ENCODE measurements at places on chromosomes 1 and 21. TPM values are rescaled to one million over a fixed set of nuclear protein-coding genes. Genes with fewer than 3 reads are reported as not detected.

GRCh38 chr1:48035371-48036141 lies 38.4 kb upstream of the TRABD2B start:
- DNase-seq = no peak

DNA sequence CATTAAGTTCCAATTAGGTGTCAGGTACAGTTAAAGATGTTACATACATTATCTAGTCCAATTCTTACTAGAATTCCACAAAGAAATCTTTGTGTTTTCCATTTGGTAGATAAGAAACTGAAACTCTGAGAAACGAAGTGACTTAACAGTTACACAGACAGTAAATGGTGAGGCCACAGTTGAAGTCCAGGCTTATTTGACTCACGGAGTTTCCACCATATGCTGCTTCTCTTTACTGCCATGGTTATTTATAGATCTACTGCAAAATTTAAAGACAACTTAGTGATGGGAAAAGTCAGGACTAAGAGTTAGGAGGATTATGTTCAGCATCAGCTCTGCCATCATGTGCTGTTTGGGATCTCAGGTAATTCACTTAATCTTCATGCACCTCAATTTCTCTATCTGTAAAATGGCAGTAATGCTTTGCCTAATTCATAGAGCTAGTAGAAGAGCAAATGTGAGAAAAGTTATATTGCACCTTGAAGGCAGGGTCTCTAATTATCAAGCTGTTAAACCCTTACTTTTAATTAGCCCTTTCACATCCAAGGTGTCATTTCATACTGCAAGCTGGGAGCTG lies 26.2 kb upstream of the SAMSN1 start:
- no peak for DNase-seq

DNA sequence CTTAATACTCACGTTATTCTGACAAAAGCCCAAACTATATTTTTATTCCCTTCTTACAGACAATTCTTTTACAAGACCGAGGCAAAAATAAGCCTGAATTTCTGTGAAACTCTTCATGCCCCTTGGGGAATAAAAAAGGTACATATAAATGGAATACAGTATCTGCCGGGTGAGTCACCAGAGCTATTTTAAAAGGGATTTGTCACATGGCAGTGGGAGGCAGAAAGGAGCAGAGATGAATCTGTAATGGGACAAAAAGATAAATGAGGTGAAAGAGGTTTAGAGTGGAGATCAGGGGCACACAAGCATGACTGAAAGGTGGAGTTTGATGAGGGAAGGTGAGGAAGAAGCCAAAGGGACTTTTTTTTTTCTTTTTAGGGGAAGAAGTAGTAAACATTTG lies 8.8 kb downstream of the XCL1 start:
- DNase-seq = no peak

GRCh38 chr1:77398152-77398551 lies 116.3 kb downstream of the AK5 start:
- no peak for DNase-seq

DNA sequence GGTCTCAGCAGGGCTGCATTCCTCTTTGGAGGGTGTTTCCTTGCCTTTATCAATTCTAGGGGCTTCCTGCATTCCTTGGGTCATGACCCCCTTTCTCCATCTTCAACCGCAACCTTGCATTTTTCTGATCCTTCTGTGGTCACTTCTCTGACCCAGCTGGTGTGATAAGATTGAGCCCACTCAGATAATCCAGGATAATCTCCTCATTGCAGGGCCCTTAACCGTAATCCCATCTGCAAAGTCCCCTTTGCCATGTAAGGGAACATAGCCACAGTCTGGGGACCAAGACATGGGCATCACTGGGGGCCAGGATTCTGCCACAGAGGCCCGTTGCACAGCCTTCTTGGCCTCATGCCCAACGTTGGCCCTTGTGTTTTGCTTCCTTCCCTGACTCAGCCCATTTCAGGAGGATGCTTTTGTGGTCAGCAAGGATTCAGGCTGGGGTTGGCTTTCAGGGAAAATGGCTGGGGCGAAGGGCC lies 35.0 kb upstream of the IL19 start:
- DNase-seq = no peak

SZRD1 gene
- total RNA-seq = 35.5 TPM

GRCh38 chr1:62688687-62689085 lies 500 bp upstream of the DOCK7 start:
- DNase-seq = no peak

DNA sequence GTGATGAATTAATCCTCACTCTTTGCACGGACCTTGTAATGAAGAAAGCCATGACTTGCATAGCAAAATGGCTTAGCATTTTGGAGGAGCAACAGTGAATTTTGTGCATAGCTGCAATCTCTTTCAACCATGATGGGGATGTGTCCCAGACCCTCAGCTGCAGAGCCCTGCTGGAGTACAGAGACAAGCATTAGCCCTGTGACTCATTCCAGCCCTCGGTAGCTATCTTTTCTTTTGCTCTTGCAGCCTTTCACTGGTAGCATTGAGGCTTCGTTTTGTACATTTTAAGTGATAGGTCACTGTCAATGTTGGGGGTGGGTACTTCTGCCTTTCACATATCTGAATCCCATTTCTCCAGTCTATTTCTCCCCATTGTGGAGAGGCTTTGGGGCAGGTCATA lies 58.4 kb downstream of the SLC35F3 start:
- no peak for DNase-seq

Data from pulmonary artery endothelial cell (primary cell).